NCI-H187 treated with DMSO at 0.1 percent for 48 hours (cell line): ENCODE measurements at places on chromosomes 16 and 17.

- no peak for DNase-seq
Measured at GRCh38 chr16:23788685-23789084, 33.9 kb downstream of the CHP2 start.

GRCh38 chr16:73262931-73263330 lies 215.0 kb upstream of the ZFHX3 start:
- no peak for DNase-seq

DNA sequence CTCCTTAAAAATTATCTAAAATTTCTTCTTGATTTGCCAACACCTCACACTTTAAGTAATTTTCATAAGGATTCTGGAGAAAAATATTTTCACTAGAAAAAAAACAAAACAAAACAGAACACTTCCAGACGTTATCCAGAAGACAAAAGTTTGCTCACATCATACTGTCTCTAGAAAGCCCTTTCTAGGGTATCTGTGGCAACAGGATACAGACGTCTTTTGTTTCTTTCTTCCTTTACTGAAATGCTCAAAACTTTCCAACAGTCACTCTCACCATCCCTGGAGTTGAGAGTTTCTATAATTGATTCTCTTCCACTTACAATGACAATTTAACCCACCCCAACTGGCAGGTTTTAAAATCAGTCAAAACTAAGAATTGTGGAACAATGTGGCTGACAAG lies 2.6 kb downstream of the ZC3H7A start:
- DNase-seq = no peak

DNA sequence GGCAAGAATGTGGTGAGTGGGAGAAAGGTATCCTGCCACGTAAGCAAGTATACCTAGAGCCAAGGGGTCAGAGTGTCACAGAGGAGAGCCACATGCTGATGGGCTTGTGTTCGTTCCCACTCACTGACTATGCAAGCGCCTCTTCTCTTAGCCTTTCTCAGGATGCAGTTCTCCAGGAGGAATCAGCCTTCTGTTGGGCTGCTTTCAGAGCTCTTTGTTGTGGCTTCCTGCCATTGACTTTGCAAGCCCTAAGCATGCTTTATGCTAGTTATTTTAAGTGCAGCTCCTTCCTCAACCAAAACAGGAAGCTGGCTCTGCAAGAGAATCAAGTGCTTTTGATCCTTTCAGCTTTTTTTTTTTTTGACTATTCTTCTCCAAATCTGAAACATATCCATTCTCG lies 66.6 kb downstream of the SIAH1 start:
- no peak for DNase-seq

GRCh38 chr16:427250-427649 lies 1.8 kb downstream of the RAB11FIP3 start:
- DNase-seq = no peak

DNA sequence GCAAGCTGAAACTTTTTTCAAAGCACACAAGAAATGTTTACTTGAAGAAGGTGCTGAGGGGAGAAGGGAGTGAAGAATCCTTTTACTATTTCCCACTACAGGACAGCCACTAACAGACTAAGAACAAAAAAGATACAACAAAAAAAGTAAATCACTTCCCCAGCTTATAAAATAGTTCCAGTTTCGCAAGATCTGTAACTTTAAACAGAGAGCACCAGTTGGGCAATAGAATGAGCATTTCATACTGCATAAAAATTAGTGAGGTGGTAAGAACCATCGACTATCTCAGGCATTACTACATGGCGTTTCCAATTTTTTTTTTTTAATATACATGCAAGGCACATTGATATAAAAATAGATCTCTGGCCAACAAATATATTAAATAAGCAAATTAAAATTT lies 11.1 kb downstream of the CRYBA1 start:
- DNase-seq = no peak

DNA sequence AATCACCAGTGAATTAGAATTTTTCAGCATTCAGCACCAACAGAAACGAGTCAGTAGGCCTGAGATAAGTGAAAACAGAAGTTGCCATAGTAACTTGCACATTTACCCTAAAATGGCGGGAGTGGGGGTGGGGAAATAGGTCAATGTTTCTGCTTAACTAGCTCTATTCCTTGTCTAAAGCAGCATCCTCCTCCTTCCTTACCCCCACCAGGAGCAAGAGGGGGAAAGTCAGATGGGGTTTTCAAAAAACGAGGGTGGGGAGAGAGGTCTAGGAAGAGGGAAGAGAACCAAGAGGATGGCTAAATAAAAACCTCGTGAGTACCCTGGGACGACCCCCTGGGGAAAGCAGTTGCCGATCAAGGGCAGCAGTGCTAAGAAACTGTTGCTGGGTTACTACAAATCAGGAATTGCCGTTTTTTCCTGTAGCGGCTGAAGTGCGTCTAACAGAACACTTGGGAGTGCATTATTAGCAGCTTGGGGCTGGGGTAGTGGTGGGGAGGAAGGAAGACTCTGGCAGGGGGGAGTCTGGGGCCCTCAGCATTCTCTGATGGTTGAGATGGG lies 34.4 kb upstream of the MNT start:
- DNase-seq = peak; percentile 55

DNA sequence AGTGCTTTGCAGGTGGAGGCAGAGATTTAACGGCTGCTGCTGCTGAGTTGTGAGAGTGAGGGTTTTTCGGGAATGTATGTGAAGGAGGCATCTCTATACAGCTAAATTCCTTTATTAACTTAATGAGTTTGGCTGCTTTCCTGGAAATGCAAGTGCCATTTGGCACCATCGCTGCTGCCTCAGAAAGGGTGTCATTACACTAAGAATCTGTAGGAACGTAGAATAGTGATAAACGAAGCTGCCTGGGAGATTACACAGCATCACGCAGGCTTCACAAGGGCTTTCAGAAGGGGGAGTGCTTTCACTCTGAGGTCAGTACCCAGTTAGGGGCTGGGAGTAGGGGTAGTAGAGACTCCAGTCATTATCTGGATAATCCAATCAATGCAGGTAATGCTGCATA lies 14.1 kb upstream of the NLRP1 start:
- DNase-seq = no peak

- DNase-seq = no peak
Measured at GRCh38 chr16:66227766-66228530, 138.5 kb upstream of the CDH5 start.

GRCh38 chr17:413706-414380 lies 61.2 kb upstream of the RPH3AL start:
- no peak for DNase-seq

GRCh38 chr17:8954339-8954738 lies 11.2 kb downstream of the PIK3R5 start:
- DNase-seq = no peak

GRCh38 chr16:65178151-65178550 lies 56.3 kb upstream of the CDH11 start:
- no peak for DNase-seq

DNA sequence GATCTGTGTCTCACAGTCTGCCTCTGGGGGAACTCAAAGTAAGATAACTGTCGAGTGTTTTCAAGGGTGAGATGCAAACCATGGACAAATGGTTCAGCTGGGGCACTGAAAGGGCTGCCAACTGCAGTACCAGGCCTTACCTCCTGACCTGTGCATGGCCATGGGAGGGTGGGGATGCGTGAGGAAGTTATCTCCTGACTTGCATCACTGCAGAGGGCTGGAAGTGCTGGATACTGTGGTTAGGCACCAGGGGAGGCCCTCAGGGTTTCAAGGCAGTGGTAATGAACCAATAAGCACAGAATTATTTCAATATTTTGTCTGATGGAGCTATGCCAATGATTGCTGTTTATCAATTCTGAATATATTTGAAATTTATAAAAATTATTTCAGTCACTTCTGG lies 159.2 kb downstream of the CYLD start:
- DNase-seq = no peak

GRCh38 chr16:12079412-12079965 lies 103.0 kb downstream of the SNX29 start:
- DNase-seq = no peak

DNA sequence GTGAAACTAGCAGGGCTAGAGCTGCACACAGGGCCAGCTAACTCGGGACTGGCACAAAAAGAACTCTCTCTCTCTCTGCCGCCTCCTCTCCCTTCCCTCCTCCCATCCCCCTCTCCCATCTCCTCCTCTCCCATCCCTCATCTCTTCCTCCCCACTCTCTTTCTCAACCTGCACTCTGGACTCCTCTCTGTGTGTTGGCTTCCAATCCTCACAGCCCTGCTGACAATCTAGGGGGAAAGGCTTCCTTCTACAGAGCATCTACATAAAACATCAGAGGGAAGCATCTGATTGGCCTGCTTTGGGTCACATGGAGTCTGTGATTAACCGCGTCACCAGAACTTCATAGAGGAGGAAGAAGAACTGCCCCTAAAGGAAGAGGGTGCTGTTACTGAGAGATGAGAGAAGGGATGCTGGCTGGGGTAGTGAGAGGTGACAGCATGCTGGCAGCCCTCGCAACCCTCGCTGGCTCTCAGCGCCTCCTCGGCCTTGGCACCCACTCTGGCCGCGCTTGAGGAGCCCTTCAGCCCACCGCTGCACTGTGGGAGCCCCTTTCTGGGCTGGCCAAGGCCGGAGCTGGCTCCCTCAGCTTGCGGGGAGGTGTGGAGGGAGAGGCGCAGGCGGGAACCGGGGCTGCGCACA lies 12.8 kb upstream of the ZFP90 start:
- DNase-seq = no peak
